ENCODE measurements at places on chromosomes 2 and 18.

- peak; percentile 60 for DNase-seq
Measured at GRCh38 chr2:109510136-109511028, 103.4 kb downstream of the SEPTIN10 start.

GRCh38 chr2:130327703-130328527, 14.8 kb upstream of the IMP4 start:
- peak; percentile 71 for DNase-seq

DNA sequence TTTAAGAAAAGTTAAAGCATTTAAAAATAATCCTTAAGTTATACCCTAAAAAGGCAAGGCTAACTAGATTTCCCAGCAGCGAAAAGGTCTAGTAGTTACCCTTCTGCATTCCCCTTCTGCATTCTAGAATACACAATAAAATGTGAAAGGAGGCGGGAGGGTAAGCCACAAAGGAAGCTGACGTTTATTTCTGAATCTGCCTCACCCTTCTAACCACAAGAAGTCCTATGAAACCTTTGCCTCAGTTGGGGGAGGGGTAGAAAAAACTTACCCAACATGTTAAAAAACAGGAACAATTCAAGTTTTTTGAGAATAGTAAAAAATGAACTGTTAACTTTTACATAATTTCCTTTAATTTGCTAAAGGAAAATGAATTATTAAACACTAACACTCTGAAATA, 11.3 kb downstream of the STK17B start:
- DNase-seq, result peak; percentile 92

GRCh38 chr2:70962885-70963878, 15.2 kb upstream of the ANKRD53 start:
- no peak for DNase-seq

GRCh38 chr2:29201979-29202378, 86.8 kb downstream of the CLIP4 start:
- DNase-seq, result no peak

- no peak for DNase-seq
Measured at GRCh38 chr2:173099804-173100203, 24.2 kb downstream of the MAP3K20 start.

DNA sequence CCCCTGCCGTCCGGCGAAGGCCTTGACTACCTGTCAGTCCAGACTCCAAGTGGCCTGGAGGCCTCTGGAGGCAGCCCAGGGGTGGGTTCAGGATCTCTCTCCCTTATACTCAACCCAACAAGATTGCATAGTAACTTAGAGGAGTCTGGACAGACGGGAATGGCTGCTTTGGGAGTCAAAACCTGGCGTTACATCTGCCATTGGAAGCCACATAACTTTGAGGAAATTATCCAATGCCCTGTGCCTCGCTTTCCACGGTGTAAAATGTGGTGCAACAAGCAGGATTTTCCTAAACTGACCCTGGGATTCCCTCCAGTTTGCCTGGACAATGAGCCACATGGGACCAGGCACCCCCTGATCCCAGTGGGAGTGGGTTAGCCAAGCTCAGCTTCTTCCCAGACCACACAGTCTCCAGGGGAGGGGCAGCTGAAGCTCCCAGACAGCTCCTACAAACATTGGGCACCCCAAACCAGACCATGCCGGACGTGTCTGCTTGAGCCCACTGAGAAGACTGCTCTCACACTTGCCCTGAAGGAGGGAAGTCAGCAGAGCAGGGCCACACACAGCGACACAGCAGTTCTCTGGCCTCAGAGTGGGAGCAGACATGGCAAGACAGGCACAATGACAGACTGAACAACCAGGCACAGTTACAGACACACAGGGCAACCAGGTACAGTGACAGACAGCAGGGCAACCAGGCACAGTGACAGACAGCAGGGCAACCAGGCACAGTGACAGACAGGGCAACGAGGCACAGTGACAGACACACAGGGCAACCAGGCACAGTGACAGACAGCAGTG, 65.6 kb upstream of the RAB6C start:
- no peak for DNase-seq

GRCh38 chr2:99399063-99399462, 61.9 kb downstream of the EIF5B start:
- no peak for DNase-seq

GRCh38 chr2:233497692-233498091, 68.9 kb downstream of the USP40 start:
- no peak for DNase-seq

- DNase-seq, result peak; percentile 81
Measured at GRCh38 chr2:224545884-224546644, 39.1 kb downstream of the CUL3 start.

DNA sequence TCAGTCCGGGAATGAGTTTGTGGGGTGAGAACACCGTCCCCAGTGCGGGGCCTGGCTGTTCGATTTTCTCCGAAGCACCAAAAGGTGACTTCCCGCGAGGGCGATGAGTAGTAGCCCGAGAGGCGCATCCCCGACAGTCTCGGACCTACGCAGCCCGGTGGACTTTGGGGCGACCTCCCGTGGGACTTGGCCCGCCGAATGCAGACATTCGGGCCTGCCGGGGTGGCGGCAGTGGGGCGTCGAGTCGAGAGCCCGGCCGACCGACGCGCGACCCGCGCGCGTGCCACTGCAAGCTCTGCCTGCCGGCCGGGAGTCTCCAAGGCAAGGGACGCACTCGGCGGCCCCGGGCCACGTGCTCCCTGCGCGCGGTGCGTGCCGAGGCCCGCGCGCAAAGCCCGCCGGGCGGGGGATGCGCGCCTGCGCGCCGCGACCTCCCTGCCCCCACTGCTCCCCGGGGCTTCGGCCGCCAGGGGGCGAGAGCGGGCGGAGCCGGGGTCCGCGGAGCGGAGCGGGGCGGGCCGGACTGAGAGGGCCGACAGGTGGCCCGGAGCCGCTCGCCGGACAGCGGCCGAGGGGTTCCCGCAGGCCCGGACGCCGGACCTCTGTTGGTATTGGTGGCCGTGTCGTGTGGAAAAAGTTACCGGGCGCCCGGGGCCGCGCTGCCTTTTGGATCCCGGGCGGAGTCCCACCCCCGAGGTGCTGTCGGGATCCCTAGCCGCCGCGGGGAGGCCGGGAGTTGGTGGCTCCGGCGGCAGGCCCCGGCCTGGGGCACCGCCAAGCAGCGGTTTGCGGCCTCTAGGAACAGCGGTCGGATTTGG, 1.9 kb downstream of the PTMA start:
- peak; percentile 75 for DNase-seq

DNA sequence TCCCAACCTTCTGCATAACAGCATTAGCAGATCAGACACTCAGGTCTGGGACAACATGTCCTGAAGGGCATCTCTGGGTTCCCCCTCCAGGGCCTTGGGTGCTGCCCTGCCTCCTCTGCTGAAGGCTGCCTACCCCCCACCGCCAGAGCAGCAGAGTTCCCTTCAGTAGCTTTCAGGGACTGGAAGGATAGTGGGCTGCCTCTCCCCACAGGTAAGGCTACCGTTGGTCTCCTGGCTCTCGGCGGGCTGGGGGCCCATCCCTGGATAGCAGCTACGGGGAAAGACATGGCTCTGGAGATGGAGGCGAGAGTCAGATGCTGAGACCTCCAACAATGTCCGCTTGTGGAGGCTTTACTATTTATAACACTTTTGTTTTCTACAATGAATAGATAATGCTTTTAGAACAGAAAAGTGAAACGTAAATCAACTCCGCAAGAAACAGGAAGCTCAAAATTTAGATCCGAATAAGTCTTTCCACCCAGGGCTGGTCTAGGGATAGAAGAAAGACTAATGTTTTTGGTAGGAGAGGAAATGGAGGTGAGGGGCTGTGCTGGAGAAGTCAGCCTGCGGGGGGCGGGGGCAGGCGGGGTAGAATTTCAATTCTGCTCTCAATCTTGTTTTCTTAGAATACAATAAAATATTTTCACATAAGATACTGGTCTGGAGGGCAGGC, 58.4 kb downstream of the ARL4C start:
- no peak for DNase-seq

DNA sequence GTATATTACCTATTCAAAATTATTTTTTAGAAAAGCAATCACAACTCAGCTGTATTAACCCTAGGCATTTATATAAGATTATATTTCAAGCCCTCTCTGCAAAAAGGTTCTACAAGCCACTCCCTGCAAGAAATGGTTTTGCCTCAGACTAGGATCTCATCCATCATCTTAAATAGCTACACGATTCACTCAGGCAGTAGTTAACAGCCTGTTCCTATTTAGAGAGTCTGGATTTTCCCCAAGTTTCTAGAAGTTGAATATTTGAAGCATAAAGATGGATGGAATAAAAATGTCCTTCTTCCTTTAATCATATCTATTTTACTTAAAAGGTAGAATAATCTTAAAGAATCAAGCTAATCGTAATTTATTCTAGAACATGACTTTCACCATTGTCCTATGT, 167.1 kb upstream of the STK17B start:
- no peak for DNase-seq

GRCh38 chr2:127482031-127482430, 44.3 kb downstream of the IWS1 start:
- no peak for DNase-seq

- DNase-seq, result no peak
Measured at GRCh38 chr2:217193431-217194340, 333.8 kb upstream of the TNP1 start.

DNA sequence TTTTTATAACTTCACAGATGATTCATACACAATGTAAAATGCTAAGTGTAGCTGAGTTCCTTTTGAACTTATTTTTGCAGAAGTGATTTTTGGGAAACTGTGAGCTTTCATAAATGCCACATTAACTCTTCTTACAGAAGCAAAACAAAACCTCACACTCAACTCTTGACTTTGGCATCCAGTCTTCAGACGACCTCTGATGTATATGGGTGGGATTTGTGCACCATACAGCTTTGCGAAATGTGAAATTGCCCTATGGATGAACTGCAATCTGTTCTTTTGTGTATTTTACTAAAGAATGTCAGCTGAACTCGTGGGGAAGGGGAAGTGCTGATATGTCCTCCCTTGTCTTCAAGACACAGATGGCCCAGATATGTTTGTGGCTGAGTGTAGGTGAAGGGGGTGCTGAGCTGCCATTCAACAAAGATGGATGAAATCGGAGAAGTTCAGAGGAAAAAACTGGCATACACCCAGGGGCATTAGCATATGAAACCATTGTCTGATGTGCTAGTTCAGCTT, 218.3 kb downstream of the PTGR3 start:
- no peak for DNase-seq

- no peak for DNase-seq
Measured at GRCh38 chr18:66874812-66875474, 271.1 kb upstream of the CDH19 start.

GRCh38 chr18:4960578-4960977, 236.5 kb downstream of the AKAIN1 start:
- no peak for DNase-seq

GRCh38 chr2:157361526-157361925, 35.9 kb upstream of the ERMN start:
- no peak for DNase-seq

DNA sequence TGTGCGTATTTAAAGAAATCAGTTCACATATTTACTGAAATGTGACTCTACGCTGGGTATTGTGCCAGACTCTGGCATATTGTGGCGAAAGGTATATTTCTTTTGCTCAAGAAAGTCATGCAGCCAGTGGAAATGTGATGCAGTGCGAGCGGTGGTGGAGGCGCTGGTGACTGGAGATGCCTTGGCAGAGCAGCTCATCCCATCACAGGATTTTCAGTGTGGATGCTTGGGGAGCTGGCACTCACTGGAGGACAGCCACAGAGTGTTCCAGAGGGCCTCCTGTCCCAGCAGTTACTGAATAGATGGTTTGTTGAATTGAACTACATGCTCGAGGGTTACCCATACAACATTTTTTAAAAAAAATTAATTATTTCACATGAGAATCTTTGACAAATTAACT, 117.6 kb downstream of the ZNF407 start:
- no peak for DNase-seq

DNA sequence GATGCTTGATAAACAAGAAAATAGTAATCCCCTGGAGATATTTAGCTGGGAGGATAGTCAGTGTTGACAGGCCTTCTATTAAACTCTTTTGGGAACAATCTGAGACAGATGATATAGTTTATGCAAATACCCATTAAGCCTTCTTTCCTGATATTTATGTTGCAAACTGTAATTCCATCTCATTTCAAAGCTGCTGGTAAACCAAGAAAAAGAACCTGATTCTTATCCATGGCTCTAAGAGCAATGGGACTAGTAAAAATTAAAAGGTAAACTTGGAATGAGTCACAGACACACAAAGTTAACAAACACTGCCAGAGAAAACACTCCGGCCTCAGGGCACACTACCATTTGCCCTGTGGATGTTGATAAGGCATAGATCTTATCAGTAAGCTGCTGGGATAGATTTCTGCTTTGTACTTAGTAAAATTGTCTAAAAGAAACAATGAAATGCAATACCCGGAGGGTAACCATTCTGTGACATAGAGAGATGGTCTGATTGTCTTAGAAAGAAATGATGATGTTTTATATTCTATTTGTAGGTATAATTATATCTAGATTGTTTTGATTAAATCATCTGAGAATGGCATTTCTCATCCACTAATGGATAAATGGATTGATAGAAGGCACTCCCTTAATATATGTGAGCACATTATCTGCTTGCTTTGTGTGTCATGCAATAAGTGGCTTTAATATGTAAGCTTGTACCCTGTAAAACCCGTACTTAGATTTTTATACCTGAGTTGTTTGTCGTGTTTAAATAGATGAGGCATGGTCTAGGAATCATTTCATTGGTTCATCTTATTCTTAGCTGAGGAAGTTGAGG, 13.2 kb downstream of the GALR1 start:
- DNase-seq, result no peak

DNA sequence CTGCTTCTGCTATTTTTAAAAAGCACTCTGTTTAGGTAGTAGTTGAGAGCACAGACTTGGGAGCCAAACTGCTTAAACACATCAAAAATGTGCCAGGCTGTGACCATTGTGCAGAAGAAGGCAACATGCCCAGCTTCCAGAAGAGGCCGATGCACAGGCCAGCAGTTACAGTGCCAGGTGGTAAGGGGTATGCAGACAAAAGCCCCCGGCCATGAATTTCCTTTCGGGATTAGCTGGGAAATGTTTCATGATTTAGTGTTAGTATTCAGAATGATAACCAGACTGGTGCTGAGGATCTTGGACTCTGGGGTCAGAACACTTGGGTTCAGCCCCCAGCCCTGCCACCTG, 40.0 kb upstream of the ATG16L1 start:
- no peak for DNase-seq

- no peak for DNase-seq
Measured at GRCh38 chr2:237503201-237503600, 16.1 kb downstream of the MLPH start.

GRCh38 chr2:66431274-66431642, 3.7 kb upstream of the MEIS1 start:
- no peak for DNase-seq

- peak; percentile 51 for DNase-seq
Measured at GRCh38 chr2:222561817-222562645, 93.9 kb downstream of the FARSB start.

DNA sequence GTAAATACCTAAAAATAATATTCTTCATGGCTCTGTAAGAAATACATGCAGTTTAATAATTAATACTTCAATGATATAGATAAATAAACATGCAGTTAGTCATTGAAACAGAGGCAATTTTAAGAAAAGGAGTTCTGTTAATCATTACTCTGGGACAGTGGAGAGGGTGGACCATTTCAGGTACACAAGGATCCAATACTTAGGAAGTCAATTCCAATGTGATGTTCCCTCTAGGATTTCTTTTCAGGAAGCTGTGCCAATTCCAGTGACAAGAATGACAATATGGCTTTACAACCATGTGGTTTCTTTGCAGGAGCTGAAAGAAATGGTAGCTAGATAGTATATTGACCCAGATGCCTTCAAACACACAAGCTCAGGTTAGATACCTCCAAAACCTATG, 175.8 kb upstream of the NETO1 start:
- DNase-seq, result no peak

GRCh38 chr2:43075054-43075593, 151.3 kb downstream of the ZFP36L2 start:
- DNase-seq, result peak; percentile 98

GRCh38 chr2:227163998-227164762, at the start of the genes COL4A3 and COL4A4:
COL4A3 (plus strand) TSS chr2:227164624; CDS start chr2:227164727, 103 bp downstream.
COL4A4 (minus strand) TSS chr2:227164205; CDS start chr2:227147483, 16,722 bp downstream.
- no peak for DNase-seq
